NCI-H345 (cell line): ENCODE measurements at places on chromosomes 1 and 21.

- no peak for DNase-seq
Observed at GRCh38 chr1:115084902-115085511, 4.3 kb downstream of the TSPAN2 start.

DNA sequence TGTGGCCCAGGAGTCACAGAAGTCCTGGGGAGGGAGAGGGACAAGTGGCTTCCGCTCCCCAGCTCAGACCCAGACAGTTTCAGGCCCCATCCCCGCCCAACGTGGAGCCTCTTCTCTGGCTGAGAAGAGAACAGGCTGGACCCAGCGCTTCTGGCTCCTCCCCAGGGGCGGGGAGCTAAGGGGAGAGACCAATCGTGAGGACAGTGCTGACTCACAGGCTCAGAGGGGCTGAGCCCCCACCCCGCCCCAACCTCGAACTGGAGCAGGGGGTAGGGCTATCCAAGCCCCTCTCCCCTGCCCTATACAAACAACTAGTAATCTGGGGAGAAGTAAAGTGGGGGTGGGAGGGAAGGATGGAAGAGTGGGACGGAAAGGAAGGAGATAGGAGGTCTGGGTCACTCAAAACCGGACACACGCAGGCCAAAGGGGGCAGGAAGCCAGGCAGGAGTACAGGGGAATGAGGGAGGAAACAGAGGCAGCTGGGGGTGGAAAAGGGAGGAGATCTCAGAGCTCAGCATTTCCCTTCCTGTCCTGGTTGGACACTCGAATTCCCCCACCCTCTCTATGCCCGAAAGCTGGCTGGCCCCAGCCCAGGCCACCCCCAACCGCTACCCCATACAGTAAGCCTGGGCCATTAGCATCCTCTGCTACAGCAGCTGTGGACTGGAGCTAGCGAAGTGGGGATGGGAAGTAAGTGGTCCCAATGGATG, at the start of gene SHC1:
SHC1 (minus strand) TSS at position 117 of the 710 bp plus-strand sequence. CDS start 221 bp downstream, outside the sequence.
- no peak for DNase-seq

- DNase-seq = no peak
Observed at GRCh38 chr1:4963251-4963650, 308.8 kb downstream of the AJAP1 start.

- DNase-seq = no peak
Observed at GRCh38 chr1:181647314-181648035, 164.2 kb downstream of the CACNA1E start.

DNA sequence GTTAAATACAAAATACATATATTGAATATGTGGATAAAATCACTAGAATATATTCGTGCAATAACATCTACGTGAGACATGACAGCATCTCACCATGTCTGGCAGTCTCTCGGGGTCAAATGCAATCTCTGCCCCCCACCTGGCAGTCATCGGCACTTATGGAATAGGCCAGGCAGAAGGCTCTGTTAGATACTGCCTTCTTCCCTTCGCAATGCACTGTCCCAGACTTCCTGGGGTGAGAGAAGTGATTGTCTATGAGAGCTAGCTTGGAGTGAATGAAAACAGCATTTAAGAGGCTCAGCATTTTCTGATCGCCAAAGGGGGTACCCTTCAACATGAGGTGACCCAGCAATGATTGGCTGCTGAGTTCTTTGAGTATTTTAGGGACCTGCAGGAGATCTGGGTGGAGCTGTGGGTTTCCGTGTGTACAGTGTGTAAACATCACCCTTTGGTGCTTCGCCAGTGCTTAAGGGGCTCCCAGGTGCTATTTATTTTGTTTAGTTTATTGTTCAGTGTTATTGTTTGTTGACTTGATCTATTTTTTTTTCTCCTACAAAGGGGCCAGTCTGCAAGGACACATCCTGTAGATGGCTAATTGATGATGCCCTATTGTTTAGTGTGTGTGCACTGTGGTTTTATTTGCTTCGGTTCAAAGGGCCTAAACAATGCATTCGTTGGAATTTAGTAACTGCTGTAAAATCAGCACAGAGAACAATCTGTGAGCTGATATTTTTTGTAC, 10.2 kb downstream of the ERG start:
- peak; percentile 99 for DNase-seq

DNA sequence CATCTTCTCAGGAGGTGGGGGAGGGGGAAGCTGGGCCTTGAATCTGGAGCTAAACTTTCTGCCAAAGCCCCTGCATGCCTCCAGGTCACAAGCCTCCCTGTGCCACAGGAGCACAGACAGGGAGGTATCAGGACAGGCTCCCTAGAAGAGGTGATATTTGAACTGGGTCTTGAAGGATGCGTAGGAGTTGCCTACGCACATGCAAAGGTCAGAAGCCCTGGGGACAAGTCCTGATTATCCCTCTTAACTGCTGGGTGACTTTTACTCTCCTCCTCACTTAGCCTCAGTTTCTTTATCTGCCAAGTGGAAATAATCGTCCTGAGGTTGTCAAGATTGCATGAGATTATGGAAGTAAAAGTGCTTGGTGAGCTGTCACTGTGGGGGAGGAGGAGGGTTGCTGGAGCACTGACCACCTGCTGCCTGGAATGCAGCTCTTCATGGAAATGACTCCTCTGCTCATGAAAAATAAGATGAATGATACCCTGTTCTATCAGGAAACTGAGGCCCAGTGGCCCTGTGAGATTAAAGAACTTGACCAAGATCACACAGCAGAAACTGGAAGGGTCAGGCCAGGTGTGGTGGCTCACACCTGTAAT, 50.6 kb upstream of the LAPTM5 start:
- no peak for DNase-seq

GRCh38 chr1:246629030-246629429, 62.8 kb downstream of the CNST start:
- DNase-seq = no peak

- DNase-seq = no peak
Observed at GRCh38 chr1:61013946-61014667, 68.3 kb upstream of the NFIA start.

DNA sequence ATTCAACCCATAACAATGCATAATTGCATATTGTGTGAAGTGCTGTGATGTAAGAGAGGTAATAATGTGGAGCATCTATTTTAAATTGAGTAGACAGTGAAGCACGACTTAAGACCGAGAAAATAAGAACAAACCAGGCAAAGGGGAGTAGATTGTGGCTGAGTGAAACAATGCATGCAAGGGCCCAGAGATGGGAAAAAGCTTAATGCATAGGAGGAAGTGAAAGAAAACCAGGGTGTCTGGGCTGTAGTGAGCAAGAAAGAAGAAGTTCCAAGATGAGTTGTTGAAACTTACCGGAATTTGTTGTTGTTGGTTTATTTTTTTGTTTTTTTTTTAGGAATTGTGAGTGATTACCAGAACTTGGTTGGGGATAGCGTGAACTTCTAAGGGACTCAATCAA, 104.7 kb downstream of the SNX7 start:
- DNase-seq = no peak

DNA sequence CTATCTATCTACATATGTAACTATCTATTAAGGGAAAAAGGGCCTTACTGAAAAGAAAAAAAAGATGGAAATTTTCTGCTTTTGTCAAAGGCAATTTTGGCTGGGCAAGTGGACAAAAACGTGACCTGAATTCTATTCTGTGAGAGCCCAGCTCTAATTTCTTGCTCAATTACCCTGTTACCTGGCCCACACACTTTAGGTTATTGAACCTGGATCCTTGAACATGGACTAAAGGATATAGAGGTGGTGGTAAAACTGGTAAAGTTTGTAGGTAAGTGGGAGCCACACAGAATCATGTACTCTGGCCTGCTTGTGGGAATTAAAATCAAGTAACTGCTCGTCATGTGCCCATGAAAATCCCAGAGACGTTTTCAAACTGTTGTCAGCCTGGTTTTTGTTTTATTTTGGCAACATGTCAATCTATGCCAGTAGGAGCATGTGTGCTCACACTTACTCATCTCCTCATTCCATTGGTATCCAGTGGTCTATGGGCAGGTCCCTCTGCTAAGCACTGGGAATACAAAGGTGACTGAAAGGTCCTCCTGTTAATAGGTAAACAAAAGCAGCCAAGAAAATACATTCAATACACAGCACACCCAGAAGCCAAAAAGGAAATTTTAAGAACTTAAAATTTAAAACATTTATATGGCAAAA, 113.7 kb upstream of the WARS2 start:
- DNase-seq = no peak

DNA sequence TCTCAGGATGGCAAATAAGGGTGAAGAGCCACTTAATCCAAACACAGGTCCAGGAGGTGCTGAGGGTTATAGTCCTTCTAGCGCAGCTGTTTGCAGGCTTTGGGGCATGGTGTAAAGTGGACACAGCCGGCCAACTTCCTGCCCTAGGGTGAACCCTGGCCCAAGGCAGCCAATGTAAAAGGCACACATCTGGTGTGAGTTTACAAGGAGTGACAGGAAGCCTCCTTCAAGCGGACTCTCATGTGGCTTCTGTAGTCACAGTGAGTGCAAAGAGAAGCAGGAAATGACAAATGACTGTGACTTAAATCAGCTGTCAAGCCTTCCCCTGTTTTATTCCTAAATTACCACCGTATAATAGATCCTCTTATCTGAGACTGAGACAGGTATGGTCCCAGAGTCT, 213.0 kb downstream of the CRB1 start:
- no peak for DNase-seq

- DNase-seq = no peak
Observed at GRCh38 chr1:85584264-85584781, 3.8 kb downstream of the CCN1 start.

DNA sequence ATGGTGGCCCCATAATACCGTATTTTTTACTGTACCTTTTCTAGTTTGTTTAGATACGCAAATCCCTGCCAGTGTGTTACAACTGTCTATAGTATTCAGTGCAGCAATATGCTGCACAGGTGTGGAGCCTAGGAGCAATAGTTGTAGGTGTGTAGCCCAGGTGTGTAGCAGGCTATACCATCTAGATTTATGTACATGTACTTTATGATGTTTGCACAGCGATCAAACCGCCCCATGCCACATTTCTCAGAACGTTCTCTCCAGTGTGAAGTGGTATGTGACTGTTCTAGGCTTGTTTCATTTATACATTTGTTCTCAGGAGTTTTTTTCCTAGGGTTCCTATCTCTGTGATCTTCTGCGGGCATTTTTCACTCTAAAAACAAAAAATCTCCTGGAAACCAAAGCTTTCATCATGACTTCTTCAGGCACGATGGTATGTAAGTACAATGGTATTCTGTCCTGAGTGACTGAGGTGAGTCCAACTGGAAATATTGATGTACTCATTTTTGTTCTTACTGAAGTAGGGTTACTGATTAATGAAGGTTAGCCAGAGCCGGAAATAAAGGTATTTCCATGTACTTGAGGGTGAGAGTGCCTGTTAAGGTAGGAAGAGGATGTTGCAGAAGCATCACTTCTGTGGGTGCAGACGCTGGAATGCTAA, 153.0 kb downstream of the GABPA start:
- no peak for DNase-seq

DNA sequence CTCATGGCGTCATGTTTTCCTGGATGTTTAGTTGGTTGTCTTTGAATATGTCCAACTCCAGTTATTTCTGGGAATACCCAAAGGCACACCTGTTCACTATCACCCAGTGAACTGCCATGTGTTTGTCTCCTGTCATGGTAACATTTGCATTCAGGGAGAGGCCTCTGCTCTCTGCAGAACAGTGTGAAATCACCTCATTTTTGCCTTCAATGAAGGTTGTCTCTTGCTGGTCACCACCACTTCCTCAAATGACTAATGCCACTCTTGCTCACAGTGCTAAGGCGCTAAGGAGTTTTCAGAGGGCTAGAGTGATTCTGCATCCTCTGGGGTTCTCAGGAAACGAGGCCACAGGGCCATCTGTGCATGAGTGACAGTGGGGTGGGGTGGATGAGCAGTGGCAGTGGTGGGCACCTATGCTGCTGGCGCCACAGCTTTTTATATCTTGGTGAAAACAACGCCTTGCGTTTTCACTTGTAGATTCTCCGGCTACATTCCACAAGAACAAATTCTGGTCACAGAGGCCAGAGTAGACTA, 60.0 kb upstream of the ATP5PO start:
- DNase-seq = no peak

DNA sequence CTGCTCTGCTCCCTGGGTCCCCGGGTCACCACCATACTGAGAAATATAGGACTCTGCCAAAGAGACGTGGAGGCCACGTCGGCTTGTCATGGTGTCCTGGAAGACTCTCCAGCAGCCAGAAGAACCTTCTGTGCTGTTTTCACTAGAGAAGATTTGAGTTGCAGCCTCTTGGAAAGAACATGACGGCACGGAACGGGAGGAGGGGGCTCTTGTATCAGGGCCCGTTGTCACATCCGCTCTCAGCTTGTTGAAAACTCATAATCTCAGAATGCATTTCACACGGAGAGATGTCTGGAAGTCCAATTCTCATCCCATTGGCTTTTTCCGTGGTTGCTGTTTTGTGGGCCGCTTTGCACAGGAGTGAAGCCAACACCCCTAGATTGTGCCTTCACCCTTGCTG, 39.4 kb upstream of the FAM3B start:
- DNase-seq = no peak

DNA sequence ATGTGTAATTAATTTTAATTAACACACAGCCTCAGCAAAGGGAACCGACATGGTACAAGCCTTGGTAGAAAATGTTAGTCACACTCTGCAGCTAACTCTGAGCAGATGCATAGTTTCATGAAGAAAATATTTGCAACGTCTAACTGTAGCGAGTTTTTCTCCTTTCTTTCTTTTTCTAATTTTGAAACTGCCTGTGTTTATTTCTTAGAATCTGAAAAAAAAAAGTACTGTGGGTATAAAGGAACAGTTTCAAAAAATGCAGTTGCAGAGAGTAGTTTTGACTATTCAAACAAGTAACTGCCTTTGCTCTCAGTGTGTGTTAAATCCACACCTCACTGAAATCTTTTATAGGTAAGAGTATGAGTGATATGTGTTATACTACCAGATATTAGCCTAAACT, 149.9 kb upstream of the C1orf105 start:
- no peak for DNase-seq

DNA sequence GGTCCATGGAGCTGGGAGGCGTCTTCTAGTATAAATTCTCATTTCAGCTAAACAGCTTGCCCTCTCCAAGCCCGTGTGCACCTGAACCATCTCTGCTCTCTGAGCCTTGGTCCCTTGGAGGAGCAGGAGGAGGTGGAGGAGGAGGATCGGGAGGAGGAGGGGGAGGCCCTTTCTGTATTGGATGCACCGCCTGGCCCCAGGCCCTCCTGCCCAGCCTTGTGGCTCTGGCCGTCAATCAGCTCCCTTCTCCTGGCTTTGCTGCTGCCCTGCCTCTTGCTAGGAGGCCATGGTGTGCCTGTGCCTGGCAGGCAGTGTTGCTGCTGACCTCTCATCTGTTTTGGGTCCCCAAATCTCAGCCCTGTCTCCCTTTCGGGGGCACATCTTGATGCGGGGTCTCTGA, 9.0 kb downstream of the COL18A1 start:
- DNase-seq = no peak

DNA sequence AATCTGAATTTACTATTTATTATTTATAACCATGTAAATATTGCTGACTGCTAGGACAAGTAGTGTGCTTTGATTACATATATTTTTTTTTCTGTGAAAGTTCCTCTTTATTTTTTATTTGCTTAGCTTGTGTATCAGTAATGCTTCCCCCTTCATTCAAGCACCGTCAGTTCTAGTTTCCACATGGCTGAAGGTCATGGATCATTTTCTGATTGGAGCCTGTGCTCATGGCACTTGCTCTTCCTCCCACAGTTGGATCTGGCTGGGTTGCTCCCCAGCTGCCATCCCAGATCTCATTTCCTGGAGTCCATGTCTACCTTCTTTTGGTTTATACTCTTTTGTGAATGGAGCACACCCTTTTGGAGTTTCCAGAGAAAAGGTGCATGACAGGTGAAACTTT, 57.0 kb upstream of the IGSF5 start:
- DNase-seq = peak; percentile 35
